ENCODE measurements at places on chromosomes 2 and 18. TPM values are rescaled to one million over a fixed set of nuclear protein-coding genes. Genes with fewer than 3 reads are reported as not detected.

The NCL gene
- 215 TPM for polyA plus RNA-seq

The TCF7L1 gene
- polyA plus RNA-seq, result 9.5 TPM

The THUMPD2 gene
- 7.0 TPM for polyA plus RNA-seq

The PFN4 gene
- 0.27 TPM for polyA plus RNA-seq

The ACMSD gene
- not detected for polyA plus RNA-seq

DNA sequence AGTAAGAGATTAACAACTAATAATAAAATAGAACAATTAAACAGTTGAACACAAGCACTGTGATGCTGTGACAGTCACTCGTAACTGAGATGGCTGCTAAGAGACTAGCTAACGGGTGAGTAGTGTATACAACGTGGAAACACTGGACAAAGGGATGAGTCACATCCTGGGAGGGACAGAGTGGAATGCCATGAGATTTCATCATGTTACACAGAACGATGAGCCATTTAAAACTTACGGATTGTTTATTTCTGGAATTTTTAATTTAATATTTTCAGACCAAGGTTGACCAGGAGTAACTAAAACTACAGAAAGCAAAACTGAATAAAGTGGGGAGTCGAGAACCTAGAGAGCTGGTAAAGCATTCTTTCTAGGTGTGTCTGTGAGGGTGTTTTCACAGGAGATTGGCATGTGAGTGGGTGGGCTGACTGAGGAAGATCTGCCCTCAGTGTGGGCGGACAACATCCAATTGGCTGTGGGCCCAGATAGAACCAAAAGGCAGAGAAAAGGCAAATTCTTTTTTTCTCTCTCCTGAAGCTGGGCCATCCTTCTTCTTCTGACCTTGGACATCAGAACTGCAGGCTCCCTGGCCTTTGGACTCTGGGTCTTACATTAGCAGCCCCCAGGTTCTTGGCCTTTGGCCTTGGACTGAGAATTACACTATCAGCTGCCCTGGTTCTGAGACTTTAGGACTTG, 14.6 kb downstream of the TMSB10 start:
- H3K27ac ChIP-seq, result peak overlapping the region; percentile 97
- H3K4me3 ChIP-seq, result peak overlapping the region; percentile 18
- no peaks in the 10 kb centered on the region for H3K27me3 ChIP-seq

DNA sequence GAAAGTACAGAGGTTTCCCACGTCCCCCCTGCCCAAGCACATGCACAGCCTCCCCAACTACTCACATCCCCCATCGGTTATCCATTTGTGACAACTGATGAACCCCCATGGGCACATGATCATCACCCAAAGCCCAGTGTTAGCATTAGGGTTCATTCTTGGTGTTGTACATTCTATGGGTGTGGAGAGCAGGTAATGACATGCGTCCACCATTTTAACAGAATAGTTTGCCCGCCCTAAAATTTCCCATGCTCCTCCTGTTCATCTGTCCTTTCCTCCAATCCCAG, 74.3 kb downstream of the LONRF2 start:
- H3K4me1 ChIP-seq, result peaks cover 9% of the 10 kb centered on the region
- H3K36me3 ChIP-seq, result no peaks in the 10 kb centered on the region
- no peak for DNase-seq
- H3K27me3 ChIP-seq, result 0 out of 2 replicates have a peak, but pooled peaks cover 2% of the 10 kb centered on the region
- no peak overlapping the region for H3K27ac ChIP-seq

DNA sequence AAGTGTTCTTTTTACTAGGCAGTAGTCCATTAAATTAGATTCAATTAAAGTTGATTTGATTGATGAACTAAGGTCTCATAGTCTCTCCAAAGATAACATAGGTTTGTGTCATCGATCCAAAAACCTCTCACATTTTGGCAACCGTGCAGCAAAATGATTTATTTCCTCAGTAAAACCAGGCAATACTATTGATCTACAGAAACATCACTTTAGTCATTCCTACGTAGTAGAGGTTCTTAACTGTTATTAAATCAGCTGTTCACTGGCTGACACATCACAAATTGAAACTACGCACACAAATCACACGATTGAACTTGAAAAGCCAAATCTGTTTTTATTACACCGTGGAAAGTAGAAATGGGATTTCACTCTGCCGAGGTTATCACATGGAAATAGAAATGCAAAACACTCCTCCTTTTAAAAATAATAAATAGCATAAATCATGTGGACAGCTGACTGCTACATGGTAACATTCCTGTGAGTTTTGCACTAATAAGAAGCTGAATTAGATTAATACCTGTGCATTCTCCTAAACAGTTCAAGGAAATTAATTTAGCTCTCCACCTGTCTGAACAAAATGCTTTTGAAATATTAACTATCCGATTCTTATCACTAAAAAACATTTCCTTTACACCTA, 262.5 kb downstream of the CDH20 start:
- no peaks in the 10 kb centered on the region for H3K36me3 ChIP-seq
- no peak overlapping the region for H3K27ac ChIP-seq
- peaks cover 2% of the 10 kb centered on the region for H3K4me1 ChIP-seq
- no peak for DNase-seq
- no peak overlapping the region for H3K4me3 ChIP-seq
- no peaks in the 10 kb centered on the region for H3K27me3 ChIP-seq

DNA sequence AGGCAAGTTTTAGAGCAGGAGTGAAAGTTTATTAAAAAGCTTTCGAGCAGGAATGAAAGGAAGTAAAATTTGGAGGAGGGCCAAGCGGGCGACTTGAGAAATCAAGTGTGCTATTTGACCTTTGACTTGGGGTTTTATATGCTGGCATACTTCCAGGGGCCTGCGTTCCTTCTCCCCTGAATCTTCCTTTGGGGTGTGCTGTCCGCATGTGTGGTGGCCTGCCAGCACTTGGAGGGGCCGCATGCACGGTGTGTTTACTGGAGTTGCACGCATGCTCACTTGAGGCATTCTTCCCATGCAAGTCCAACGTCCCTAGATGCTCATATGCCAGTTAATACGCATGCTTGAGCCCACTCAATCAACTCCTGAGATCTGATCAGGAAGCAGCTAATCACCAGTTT, 78.3 kb upstream of the MAP4K4 start:
- peak; percentile 48 for DNase-seq
- peaks cover 17% of the 10 kb centered on the region for H3K4me1 ChIP-seq
- no peaks in the 10 kb centered on the region for H3K27me3 ChIP-seq
- no peak overlapping the region for H3K27ac ChIP-seq
- H3K36me3 ChIP-seq, result no peaks in the 10 kb centered on the region

DNA sequence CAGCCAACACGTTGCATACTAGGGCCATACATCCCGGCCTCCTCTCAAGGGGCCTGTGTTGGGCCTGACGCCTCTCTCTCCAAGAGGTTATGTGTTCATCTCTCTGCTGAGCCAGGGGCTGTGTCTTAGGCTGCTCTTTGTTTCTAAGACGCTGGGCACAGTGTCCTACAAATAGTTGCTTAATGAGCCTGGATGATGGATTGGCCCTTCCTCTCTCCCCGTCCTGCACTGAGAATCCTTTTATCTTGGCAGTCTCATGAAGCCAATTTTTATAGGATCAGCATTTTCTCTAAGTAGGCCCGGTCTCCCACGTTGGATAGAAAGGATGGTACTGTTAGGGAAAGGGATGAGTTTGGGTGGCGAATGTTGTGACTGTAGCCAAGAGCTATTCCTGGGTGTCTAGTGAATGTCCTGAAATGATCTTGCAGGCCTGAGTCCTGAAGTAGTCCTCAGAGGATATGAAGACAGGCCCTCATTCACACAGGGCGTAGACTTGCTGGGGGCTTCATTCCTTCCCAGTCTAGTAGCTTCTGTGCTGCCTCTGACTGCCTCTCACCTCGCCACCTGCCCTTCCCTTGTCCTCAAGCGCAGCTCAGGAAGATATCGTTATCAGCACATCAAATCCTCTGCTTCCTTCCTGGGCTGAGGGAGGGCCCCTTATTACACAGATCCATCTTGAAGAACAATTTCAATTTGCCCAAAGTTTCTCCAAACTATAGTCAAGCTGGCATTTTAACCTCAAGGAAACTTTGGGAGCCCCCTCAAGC, 8.8 kb downstream of the LBH start:
- DNase-seq, result no peak
- H3K4me1 ChIP-seq, result peaks cover 49% of the 10 kb centered on the region
- H3K4me3 ChIP-seq, result peak overlapping the region; percentile 1
- H3K36me3 ChIP-seq, result peaks cover 80% of the 10 kb centered on the region
- peak overlapping the region; percentile 63 for H3K27ac ChIP-seq

DNA sequence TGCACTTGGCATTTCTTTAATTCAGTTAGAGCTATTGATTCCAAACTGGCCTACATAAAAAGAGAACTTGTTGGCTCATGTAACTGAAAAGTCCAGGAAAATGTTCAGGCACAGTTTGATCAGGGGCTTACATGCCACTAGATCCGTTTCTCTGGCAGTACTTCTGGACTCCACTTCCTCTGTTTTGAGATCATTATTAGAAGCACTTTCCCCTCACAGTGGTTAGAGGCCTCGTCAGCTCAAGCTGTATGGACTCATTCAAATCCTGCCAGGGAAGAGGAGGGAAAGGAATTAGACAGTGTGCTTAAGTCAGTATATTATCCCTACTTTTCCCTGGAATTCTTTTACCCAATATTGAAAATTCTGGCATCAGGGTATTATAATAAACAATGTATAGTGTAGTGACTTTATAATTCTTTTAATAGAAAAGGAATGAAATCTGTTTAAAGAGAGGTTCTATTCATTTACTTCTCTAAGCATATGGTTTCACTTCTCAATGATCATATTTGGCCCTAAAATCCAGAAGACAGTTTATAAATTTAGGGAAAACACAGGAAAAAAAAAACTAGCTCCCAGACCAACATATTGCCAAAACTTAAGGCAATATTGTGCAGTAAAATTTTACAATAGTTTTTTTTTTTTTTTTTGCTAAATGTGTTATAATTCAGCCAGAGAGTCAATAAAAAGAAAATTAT, 92.0 kb downstream of the ARMC9 start:
- H3K27me3 ChIP-seq, result no peaks in the 10 kb centered on the region
- DNase-seq, result no peak
- H3K4me3 ChIP-seq, result no peak overlapping the region
- H3K36me3 ChIP-seq, result peaks cover 31% of the 10 kb centered on the region
- H3K27ac ChIP-seq, result no peak overlapping the region
- H3K4me1 ChIP-seq, result no peaks in the 10 kb centered on the region

DNA sequence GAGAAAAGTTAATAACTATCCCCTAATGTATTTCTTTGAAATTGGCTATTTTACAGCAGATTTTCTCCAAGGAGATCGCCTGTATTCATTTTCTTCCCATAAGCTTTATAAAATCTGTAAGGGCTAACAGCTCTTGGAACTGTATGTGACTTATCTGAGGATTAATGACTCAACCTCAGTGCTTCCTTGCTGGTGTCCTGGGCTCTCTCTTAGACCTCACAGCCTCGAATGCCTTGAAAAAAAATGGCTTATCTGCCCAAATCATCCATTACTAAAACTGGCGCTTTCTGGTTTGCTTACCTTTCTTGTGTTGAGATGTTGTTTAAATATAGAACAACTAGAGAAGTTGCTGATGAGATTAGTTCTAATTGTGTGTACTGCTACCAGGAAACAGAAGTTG, 713.6 kb downstream of the SLC4A3 start:
- peak; percentile 3 for DNase-seq
- H3K4me1 ChIP-seq, result no peaks in the 10 kb centered on the region
- no peak overlapping the region for H3K4me3 ChIP-seq
- H3K27me3 ChIP-seq, result no peaks in the 10 kb centered on the region

- peaks cover 17% of the 10 kb centered on the region for H3K4me1 ChIP-seq
- no peak for DNase-seq
- no peak overlapping the region for H3K4me3 ChIP-seq
- H3K36me3 ChIP-seq, result peaks cover 15% of the 10 kb centered on the region
- H3K27me3 ChIP-seq, result no peaks in the 10 kb centered on the region
Observed at GRCh38 chr2:218407717-218408116, 8.0 kb downstream of the CTDSP1 start.

- no peak overlapping the region for H3K27ac ChIP-seq
- peaks cover 5% of the 10 kb centered on the region for H3K4me1 ChIP-seq
- H3K27me3 ChIP-seq, result no peaks in the 10 kb centered on the region
- DNase-seq, result peak; percentile 11
Observed at GRCh38 chr2:146246736-146247523, 1597.9 kb upstream of the ACVR2A start.

GRCh38 chr18:62898359-62898758, 183.0 kb downstream of the PHLPP1 start:
- no peaks in the 10 kb centered on the region for H3K27me3 ChIP-seq
- no peak overlapping the region for H3K4me3 ChIP-seq
- peaks cover 18% of the 10 kb centered on the region for H3K4me1 ChIP-seq
- no peak overlapping the region for H3K27ac ChIP-seq
- DNase-seq, result no peak

DNA sequence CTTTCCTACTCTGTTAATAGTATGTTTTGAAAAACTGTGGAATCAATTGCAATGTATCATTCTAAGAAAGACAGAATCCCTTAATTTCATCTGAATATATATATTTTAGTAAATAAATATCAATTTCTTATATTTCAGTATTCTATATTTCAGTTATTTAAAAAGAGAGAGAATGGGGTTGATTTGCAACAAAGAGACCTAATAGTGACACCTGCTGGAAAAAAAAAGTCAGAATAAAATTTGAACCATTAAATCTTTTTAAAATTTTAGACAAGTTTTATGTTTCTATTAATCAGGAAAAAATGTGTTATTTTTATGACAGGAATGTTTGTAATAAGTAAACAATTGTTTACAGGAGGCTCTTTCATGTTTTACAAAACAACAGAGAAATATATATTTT, 20.7 kb upstream of the CCNT2 start:
- H3K27me3 ChIP-seq, result no peaks in the 10 kb centered on the region
- no peak overlapping the region for H3K27ac ChIP-seq
- DNase-seq, result peak; percentile 8
- H3K36me3 ChIP-seq, result no peaks in the 10 kb centered on the region
- H3K4me3 ChIP-seq, result no peak overlapping the region

- no peaks in the 10 kb centered on the region for H3K36me3 ChIP-seq
- no peak overlapping the region for H3K27ac ChIP-seq
- no peak for DNase-seq
Observed at GRCh38 chr2:22596306-22596705, 788.7 kb upstream of the KLHL29 start.

DNA sequence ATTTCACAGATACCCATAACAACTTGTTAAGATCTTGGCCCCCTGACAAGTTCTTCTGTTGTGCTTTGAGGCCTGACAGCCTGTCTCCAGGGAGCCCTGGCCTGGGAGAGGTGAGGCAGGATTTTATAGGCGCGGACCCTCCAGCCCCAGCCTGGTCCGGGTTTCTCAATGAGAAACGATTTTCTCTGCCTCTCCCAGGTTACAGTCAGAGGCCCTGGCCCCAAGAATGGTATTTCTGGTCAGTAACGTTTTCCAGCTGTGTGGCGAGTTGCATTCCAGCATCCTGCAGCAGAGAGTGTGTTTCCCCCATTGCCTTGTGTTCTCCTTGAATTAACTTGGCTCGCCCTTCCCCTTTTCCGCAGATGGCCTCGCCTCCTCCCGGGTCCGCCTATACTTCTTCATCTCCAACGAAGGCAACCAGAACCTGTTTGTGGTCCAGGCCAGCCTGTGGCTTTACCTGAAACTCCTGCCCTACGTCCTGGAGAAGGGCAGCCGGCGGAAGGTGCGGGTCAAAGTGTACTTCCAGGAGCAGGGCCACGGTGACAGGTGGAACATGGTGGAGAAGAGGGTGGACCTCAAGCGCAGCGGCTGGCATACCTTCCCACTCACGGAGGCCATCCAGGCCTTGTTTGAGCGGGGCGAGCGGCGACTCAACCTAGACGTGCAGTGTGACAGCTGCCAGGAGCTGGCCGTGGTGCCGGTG, 3.0 kb downstream of the INHBB start:
- no peak overlapping the region for H3K27ac ChIP-seq
- no peaks in the 10 kb centered on the region for H3K36me3 ChIP-seq
- no peak for DNase-seq
- H3K4me1 ChIP-seq, result peaks cover 4% of the 10 kb centered on the region
- no peak overlapping the region for H3K4me3 ChIP-seq

All from IMR-90 (cell line).